Hepatic stellate cell (primary cell): ENCODE measurements at places on chromosomes 2 and 18.
A peak's percentile ranks its signal among the peaks of the same experiment; 100 is the strongest.

DNA sequence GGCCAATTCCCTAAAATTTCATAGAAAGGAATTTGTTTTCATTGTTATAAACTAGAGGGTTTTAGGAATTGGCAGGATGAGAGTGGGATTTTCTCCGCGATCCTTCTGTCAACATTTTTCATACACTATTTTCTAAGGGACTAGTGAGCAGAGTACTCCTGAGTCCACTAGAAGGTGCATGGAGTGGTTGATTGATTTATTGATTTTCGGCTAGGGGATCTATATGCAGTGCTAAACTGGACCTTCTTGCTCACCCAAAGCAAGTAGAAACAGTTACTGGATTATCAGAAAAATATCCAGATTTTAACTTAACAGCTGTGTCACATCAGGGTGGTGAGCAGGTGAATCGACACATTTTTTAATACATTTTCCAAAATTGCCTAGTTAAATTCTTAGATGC lies 159.9 kb upstream of the DTNA start:
- DNase-seq = no peak

DNA sequence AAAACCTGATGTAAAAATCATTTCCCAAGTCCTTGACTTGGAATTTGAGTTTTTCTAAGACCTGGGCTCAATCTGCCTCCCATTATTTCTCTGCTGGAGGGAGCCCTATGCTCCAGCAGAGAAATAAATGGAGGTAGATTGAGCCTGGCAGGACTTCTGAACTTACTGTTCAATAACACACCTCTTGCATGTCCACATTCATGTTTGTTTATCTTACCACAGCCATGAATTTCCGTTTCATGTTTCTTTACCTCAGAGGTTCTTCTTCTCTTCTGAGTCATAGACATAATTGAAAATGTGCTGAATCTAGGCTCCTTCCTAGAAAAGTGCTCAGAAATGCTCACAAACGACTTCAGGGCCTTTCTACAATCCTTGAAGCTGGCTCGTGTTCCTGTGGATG lies 170.8 kb downstream of the PMAIP1 start:
- DNase-seq = no peak

DNA sequence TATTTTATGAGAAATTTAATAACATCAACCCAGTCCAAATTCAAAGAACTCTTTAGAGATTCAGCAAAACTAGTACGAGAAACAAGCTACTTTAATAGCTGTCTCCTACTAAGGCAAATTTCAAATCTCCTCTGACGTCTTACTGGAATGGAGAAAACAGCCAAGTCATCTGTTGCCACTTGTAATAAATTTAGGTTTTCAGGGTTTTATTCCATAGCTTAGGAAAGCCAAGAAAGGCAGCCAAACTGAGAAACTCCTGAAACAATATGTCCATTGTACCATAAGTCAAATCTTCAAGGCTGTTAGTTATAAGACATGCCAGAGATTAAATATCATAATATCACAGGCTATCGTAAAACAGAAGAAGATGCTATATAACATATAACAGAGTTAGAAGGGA lies 524.6 kb upstream of the SETBP1 start:
- no peak for DNase-seq

- DNase-seq = no peak
Measured at GRCh38 chr18:36378205-36378604, 80.7 kb downstream of the FHOD3 start.

- no peak for DNase-seq
Measured at GRCh38 chr2:155866477-155866876, 466.0 kb downstream of the NR4A2 start.

DNA sequence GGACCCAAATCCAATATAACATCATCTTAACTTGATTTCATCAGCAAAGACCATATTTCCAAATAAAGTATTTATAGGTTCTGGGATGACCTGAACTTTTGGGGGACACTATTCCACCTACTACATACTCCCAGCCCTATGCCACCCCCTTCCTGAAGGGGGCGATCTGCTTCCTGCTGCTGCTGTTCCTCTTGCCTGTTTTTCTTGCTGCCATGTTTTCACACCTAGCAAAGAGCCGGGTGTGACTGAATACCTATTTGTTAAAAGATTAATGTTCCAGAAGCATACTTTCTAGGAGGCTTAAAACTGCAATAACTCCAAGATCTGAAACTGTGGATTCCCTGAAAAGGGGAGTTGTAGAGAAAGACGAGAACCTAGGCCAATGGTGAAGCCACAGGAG lies 89.7 kb downstream of the ICOS start:
- no peak for DNase-seq

DNA sequence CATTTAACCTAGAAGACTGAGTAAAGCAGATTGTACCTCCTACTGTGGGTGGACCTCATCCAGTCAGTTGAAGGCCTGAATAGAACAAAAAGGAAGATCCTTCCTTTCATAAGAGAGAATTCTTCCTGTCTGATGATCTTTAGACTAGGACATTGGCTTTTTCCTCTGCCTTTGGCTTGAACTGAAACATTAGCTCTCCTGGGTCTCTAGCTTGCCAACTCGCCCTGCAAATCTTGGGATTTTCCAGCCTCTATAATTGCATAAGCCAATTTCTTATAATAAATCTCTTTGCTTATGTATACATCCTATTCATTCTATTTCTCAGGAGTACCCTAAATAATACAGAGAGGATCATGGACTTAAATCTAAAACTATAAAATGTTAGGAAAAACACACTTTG lies 6.2 kb upstream of the KDSR start:
- no peak for DNase-seq

- DNase-seq = peak; percentile 97
Measured at GRCh38 chr18:8704361-8705237, 757 bp upstream of the MTCL1 start.

GRCh38 chr2:10504994-10505820 lies 57.1 kb upstream of the ODC1 start:
- no peak for DNase-seq

DNA sequence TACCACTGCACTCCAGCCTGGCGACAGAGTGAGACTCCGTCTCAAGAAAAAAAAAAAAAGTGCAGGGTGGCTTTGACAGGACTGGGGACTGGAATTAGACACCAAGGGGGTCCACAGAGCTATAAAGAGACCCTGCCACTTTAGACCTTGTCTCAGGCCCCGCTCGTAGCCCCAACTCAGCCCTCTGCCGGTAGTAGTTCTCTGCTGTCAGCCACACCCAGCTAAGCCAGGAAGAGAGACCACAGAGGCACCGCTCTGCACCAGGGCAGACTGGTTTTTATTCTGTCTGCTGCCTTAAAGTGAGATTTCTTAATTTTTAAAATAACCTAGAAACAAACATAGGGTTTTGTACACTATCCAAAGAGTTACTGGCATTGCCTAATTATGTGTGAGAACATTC lies 66.0 kb downstream of the STEAP3 start:
- no peak for DNase-seq

DNA sequence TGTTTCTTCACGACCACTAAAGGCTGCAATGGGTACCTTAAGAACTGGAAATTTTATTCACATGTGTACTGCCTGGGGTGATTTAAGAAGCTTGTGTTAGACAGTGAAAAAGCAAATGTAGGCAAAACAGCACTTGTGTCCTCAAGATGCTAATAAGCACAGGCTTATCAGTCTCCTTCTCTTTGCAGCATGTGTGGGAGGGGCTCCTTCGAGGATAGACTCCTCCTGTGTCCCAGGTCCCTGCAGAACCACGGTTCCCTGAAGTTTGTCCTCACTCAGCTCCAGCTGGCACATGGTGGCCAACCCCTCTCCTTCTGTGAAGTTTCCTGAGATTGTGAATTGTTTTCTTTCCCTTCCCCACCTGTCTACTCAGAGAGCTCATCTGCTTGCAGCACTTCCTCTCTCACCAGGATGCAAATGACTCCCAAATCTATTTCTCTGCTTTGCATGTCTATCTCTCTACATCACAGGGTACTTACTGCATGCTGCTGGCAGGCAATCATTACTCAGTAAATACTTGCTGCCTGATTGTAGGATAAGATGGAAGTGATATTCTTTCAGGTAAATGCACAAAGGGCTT lies 589.6 kb upstream of the KLHL29 start:
- DNase-seq = no peak

DNA sequence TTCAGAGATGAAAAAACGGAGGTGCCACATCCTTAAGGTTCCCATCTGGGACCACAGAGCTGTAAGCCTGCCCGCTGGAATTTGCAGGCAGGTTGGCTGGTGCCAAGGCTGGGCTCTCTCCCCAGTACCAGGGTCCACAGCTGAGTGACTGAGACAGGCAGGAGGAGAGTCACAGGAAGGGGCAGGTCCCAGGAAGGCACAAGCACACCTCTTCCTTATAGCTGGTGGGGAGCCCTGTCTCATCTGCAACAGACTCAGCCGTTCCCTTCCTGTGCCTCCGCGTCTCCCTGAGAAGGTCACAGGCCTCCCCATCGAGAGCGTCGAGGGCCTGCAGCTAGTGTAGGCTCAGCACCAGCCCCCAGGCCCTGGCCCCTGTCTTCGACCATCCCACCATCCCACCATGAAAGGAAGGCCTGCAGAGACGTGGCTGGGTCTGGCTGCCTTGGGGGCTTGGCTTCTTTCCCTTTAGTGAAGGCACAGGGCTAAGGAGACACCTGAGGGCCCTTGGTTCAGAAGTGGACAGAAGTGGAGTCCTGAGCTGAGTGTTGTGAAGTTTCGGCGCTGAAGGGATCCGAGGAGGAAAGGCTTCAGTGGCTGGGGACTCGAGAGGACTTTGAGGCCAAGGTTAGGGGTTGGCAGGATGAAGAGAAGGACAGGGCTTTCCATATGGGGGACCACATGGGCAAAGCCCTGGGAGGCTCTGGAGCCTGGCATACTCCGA lies 26.8 kb downstream of the GLI2 start:
- DNase-seq = no peak

GRCh38 chr2:100321179-100321865 lies 979 bp downstream of the LONRF2 start:
- peak; percentile 17 for DNase-seq

- no peak for DNase-seq
Measured at GRCh38 chr2:88828397-88829137, 137.1 kb downstream of the RPIA start.

DNA sequence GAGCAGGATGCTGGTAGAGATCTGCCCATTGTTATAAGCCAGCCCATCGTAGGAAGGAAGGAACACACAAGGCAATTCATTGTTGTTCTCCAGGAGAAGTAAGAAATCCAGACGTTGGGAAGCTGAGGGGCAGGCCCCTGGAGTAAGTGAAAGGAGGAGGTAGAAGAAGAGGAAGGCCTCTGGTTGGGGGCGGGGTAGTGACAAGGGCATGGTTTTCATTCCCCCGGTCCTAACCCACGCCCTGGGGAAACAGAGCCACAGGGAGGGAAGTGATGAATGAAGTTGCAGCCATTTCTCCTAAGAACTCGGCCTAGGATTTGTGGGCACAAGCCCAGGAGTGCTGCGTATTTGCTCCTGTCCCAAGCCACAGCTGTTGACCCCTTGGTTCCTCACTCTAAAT lies 18.0 kb downstream of the LBH start:
- no peak for DNase-seq

DNA sequence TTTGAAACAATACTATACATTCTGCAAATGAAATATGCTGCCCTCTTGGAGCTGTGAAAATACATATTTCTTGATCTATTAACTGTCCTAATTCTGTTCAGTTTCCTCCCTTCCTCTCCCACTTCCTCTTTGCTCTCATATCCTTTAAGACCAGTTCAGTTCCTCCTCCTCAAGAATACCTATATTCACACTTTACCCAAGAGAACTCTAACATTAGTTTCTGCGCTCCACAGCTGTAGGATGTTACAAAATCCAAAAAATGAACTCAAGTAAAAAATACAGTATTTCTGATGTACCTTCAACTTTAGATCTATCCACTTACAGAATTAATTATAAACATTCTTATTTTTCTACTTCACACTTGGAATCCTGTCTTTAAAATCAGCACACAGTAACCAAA lies 5.4 kb downstream of the ITSN2 start:
- DNase-seq = no peak

DNA sequence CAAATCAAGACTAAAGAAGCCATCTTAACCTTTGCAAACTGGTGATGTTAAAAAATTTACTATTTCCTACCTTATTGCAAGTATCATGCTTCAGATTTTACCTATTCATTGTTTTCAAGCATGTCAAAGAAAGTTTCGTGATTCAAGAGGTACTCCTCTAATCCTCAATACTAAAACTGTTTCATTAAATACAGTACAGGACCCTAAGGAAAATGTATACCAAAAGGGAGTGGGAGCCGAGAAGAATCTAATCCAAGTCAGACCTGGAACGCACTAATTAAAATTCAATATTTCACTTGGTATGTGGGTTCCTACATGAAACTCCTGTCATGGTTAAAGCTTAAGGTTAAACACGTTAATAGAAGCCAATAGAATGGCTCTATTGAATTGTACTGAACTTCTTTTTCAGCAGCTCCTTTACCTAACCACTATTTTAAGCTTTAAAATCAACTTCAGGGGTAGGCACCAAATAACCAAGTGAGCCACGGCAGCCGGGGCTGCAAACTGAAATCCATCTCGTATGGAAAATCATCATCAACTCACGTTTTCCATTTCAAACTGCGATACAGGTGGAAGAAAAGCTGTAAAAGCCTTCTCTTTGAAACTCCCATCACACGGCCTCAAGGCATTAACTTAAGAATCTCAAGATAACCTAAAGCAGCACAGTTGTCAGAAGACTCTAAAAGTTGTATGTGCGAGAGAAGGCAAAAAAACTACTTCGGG lies 188.8 kb downstream of the ZEB2 start:
- DNase-seq = no peak

- no peak for DNase-seq
Measured at GRCh38 chr2:180367815-180368214, 360.7 kb upstream of the CWC22 start.

DNA sequence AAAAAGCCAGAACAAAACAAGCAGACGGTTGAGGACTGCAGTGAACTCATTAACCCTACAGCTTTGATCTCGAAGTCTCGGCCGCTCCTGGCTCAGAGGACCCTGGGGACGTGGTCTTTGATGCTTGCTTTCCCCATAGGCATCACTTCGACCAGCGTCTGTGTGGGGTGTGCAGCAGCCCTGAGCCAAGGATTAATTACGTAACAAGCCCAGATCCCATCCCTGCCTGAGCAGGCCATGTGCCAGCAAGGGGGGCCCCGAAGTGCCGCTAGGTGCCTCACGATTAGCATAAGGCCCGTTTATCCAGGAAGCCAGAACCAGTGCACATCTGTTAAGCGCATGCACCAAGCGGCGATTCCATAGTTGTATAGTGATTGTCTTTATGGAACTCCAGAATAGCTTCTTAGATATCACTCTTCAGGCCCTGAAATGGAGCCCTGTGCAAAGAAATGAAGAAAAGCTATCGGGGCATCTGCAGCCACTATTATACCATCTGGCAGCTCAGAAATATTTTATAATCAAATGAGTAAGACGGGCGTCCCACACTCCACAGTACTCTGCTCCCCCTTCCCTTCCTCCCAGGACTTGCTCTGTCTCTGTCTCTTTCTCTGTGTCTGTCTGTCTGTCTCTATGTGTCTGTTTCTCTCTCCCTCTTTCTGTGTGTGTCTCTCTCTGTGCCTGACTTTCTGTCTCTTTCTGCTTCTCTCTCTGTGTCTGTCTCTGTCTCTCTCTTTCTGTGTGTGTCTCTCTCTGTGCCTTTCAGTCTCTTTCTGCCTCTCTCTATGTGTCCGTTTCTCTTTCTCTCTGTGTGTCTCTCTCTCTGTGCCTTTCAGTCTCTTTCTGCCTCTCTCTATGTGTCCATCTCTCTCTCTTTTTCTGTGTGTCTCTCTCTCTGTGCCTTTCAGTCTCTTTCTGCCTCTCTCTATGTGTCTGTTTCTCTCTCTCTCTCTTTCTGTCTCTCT lies 41.7 kb downstream of the HPCAL1 start:
- no peak for DNase-seq

- DNase-seq = no peak
Measured at GRCh38 chr2:172408143-172408766, 19.1 kb upstream of the ITGA6 start.
